ENCODE measurements at places on chromosomes 12 and 14.

- no peak for DNase-seq
Measured at GRCh38 chr12:46267575-46267824, 1.3 kb downstream of the SLC38A1 start.

DNA sequence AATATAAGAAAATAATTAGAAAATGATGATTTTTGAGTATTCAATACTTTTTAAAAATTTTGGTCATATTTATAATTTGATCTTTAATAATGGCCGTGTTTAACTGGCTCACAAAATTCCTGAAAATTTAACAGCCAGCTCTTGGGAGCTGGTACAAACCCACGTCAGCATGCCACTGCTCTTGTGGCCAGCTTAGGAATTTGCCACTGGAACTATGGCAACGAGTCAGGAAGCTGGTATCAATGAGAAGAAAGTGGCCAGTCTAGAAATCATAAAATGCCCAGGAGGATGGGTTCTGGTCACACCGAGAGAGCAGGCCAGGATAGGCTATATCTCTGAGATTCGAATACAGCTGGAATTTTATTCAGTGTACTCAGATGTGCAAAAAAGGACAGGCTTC, 72.2 kb upstream of the PLEKHG3 start:
- no peak for DNase-seq

DNA sequence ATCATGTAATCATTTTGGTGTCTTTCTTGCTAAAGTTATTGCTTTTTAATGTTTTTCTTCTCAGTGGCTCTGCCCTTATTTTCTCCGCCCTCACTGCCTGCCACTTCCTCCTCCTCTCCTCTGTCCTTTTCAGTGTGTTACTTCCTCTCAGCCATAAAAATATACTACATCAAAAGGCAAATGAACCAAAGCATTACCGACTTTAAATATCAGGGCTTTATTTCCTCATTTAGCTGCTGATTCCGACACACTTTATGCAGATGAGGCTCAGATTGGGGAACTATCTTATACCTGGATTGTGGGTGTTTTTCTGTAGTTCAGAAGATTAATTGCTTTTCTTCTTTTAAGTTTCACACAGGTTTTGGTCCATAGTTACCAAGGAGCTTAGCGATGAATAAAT, 118.1 kb downstream of the CMAS start:
- DNase-seq: no peak

DNA sequence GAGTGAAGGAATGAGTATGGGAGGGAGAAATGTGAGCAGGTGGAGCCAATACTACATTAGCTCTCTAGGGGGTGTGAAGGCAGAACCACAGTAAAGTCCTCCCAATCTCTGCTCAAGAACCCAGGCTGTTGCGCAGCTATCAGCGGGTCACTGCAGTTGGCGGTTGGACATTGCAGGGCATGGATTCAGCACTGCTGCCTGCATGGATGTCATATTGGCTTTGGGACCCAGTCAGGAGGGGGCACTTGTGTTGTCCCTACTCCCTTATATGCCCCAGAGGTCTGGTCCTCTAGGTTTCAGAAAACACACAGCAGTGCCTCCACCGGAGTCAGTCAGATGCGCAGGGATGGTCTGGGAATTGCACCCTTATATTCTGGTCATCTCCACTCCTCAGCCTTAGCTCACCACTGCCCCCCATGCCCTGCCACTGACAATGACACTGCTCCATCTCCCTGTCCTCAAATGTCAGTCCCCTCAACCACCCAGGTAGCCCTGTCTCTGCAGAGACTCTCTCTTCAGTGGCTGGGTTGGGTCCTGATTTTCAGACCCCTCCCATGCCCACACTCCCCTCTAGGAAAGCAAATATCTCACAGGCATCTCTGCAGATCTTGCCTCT, 9.6 kb downstream of the ZDHHC22 start:
- DNase-seq: no peak

DNA sequence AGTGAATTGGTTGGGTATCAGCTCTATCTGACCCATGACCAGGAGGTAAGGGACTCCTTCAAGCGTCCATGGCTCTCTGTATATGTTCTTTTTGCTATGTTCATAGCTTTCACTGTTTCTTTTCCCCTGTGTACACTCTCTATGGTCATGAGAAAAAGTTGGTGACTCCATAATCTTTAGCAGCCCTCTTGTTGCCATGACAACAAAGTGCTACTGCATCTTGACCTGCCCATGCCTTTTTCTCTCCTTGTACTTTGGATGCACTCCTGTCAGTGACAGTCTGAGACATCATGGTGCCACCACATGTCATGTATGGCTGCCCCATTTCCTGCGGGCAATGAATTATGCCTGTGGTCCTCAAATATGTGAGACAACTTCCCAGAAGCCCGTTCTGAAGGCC, 280.2 kb downstream of the TMEM121 start:
- no peak for DNase-seq

DNA sequence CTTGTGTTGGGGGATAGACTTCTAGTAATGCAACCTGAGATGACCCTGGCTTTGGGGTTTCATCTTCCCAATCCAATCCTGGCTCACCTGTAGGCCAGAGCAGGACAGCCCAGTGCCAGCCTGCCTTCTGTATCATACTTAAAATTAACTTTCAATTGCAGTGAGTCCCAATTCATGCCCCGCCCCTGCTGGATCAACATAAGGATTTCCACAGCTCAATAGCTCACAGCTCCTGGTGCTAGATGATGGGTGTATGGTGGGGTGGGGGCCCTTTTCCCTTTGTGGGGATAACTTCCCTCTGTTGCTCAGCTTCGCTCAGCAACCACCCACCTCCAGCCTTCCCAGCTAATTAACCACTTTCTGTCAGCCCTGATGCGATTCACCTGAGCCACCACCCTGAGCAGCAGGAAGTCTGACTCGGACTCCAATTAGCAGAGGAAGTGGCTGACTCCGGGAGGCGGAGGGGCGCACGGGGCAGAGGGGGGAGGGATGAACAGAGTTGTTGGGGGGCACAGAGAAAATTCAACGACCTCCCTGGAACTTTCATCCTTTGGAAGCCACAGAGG, 24.3 kb upstream of the CHGA start:
- no peak for DNase-seq

DNA sequence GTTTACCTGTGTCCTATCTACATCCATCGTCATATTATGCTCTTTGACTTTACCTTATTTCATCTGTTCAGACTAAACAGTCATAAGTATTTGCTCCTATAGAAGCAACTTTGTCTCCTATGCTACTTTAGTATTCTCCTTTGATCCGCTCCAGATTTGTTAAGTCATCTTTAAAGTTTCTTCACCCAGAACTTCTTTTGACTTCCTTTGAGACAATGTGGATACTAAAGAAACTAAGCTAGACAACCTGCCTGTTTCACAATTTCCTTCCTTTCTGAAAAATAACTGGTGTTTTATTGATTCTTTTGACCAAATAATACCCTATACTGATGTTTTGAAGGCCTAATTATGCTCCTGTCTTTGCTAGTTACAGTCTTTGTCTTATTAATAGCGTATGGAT, 30.0 kb upstream of the LRRK2 start:
- DNase-seq: no peak

- no peak for DNase-seq
Measured at GRCh38 chr14:56125772-56126636, 7.8 kb downstream of the PELI2 start.

DNA sequence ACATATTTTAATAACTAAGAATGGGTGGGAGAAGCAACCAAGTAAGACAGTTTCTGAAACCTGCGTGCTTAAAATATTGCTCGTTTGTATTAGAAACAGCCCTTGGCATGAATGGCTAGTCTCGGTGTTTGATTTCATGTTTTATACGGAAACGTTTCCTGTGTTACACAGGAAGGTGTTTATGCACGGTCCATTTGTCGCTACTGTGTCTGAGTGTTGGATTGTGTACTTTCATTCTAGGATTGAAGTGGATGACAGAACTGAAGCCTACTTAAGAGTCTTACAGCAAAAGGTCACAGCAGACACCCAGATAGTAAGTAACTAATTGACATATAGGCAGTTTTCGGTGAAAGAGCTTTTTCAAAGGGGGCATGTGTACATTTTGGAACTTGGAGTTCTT, 19.6 kb downstream of the PIWIL1 start:
- no peak for DNase-seq

GRCh38 chr14:105531088-105531893, 4.9 kb downstream of the TMEM121 start:
- DNase-seq: no peak

- no peak for DNase-seq
Measured at GRCh38 chr12:43169115-43169681, 382.8 kb downstream of the ADAMTS20 start.

- DNase-seq: no peak
Measured at GRCh38 chr12:79233341-79233781, 368.8 kb downstream of the SYT1 start.

- peak; percentile 52 for DNase-seq
Measured at GRCh38 chr14:22822016-22822570, 6.9 kb upstream of the SLC7A7 start.

GRCh38 chr12:110686294-110686903, 2.5 kb downstream of the HVCN1 start:
- no peak for DNase-seq

GRCh38 chr12:33486058-33486457, 46.4 kb upstream of the SYT10 start:
- no peak for DNase-seq

GRCh38 chr14:60008042-60008441, 83.7 kb upstream of the PCNX4 start:
- no peak for DNase-seq

DNA sequence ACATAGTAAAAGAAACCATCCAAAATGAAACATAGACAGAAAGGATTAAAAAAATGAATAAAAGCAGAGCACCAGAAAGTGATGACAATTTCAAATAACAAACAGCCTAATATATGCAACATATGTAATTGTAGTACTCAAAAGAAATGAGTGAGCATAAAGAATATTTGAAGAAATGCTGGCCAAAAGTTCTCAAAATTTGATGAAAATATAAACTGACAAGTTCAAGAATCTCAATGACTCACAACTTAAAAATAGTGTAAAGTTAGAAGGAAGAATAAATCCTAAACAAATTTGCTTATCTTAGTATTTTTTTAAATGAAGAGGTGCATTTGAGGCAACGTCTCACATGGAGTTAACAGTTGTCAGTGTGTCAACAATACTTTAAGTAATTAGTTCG, 498.9 kb downstream of the SLC6A15 start:
- DNase-seq: no peak

GRCh38 chr12:7156259-7157197, 26.4 kb downstream of the CLSTN3 start:
- DNase-seq: no peak

DNA sequence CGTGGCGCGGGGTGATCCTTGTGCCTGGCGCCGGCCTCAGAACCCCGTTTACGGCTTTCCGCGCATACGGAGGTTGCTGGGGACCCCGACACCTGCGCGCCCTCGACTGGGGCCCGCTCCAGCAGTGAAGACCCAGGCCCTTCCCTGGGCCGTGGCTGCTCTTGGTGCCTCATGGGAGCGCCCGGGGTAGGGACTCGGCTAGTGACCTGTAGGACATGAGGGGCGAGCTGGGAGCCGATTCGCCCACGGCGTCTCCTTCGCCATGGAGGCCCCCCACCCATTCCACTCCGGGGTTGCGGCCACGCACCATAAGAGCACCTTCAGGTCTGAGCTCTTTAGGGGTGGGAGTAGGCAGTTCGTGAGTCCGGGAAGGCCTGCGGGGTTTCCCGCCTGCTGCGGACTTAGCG, 14.2 kb upstream of the PAX9 start:
- no peak for DNase-seq

DNA sequence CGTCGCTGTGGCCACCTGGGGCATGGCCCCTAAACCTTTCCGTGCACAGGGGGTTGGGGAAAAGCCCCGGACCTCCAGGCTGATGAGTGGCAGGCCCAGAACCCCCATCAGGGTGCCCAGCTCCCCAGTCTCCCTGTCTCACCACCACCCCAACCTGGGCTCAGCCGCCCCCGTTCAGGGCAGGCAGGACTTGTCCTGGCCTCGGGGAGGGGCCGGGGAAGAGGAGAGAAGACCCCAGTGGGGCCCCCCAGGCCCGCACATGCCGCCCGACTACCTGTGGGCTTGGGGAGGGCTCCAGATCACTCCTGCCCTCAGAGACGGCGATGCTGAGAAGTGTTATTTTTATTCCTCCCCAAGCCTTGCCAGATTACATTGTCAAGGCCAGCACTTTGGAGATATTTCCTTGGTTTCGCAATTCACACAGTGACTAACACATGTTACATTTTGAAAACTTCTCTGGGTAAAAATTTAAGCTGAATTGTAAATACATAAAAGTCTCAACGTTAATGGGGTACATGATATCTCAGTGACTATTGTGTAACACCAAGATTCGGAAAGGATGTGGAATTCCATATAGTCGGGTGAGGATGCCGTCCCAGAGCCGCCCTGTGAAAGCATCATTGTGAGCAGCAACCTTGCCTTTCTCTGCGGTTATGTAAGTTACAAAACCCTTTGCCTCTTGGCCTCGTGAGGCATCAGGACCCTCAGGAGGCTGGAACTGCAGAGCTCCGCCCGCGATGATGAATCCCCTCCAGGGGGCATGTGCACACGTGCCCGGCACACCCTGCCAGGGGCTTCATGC, 85.6 kb upstream of the DIO3 start:
- peak; percentile 75 for DNase-seq

- no peak for DNase-seq
Measured at GRCh38 chr14:94307410-94307992, 14.4 kb upstream of the SERPINA10 start.

DNA sequence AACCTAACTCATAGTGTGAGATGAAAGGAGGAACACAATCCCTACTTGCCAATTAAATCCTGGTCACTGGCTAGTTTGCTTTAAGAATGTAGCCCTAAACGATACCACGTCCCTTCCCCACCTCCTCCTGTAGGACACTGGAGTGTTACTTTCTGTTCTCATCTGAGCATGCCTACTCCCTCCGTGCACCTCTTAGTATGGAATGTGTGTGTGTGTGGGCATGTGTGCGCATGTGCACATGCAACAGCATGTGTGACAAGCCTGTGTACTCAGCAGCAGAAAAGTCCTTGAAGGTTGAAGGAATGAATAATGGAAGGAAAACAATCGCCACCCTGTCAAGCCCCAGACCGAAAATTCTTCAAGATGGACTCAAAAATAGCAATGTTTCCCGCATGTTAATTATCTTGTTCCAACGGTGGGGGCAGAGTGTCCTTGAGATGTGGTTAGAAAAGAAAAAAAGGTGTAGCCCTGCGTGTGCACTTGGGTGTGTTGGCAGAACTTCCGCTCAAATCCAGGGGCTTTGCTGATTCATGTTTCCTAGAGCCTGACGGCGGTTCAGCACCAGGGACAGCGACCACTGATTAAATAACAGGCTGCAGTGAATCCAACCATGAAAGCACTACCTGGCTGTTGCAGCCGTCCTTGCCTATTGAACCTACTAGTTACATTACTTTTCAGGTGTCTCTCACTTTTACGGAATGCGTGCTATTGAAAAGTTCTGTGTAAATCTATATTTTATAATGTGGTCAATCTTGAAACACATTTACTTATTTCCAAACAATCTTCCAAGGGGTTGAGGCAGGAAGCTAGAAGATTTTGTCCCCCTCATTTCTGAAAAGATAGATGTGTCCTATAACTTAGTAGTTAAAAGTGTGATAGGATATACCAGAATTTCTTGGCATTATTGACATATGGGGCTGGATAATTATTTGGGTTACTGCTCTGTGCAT, 79.8 kb downstream of the SRRM4 start:
- DNase-seq: peak; percentile 29
